ENCODE measurements at places on chromosomes 2 and 18. TPM values are rescaled to one million over a fixed set of nuclear protein-coding genes. Genes with fewer than 3 reads are reported as not detected.

GRCh38 chr2:147425437-147426029 is 419.3 kb upstream of the ACVR2A start:
- DNase-seq = no peak

GRCh38 chr2:41962922-41963622 is 84.7 kb upstream of the PKDCC start:
- no peak for DNase-seq

DNA sequence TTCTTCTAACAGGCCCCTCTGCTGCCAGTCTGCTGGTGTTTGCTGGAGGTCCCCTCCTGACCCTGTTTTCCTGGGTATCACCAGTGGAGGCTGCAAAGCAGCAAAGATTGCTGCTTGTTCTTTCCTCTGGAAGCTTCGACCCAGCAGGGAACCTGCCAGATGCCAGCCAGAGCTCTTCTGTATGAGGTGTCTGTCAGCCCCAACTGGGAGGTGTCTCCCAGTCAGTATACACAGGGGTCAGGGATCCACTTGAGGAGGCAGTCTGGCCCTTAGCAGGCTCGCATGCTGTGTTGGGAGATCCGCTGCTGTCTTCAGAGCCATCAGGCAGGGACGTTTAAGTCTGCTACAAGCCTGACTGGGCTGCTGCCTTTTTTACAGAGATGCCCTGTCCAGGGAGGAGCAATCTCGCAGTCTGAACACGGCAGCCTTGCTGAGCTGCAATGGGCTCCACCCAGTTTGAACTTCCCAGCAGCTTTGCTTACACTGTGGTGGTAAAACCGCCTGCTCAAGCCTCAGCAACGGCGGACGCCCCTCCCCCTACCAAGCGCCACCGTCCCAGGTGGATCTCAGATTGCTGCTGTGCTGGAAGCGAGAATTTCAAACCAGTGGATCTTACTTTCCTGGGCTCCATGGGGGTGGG is 29.9 kb downstream of the CHCHD5 start:
- DNase-seq = no peak

DNA sequence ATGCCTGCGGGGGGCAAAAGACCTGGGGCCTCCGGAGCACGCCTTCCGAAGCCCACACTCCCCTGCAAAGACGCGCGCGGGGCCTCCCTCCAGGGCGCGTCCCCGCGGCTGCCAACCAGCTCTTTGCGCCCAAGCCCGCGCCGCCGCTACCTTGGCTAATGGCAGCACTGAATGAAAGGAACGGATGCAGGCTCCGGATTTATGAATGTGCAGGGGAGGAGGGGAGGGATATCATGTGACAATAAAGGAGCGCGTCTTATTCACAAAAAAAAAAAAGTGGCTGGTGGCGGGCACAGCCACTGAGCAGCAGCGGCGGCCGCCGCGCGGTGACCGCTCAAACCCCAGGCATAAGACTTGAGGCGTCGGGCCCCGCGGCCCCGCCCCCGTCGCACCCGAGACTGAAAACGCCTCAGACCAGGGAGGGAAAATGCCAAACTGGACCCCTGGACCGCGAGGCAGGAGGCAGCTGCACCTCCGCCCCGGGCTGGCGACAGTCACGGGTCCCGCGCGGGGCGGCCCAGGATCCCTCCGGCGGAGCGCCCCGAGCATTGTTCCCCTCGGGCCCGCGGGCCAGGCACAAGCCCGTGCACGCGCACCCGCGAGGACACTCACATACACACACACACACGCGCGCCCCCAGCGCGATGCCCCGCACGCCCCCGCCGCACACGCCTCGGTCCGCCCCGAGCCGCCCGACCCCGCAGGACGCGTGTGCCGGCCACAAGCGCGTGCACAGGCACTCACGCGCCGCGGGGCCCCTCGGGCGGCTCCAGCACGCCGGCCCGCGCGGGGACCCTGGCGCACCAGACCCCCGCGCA is 1.6 kb downstream of the SPRED2 start:
- DNase-seq = peak; percentile 11

- no peak for DNase-seq
Measured at GRCh38 chr18:9704233-9705118, 3.6 kb upstream of the RAB31 start.

- no peak for DNase-seq
Measured at GRCh38 chr2:236568068-236568921, 1.3 kb upstream of the ACKR3 start.

GRCh38 chr2:167544602-167545001 is 656.3 kb downstream of the XIRP2 start:
- DNase-seq = no peak

DNA sequence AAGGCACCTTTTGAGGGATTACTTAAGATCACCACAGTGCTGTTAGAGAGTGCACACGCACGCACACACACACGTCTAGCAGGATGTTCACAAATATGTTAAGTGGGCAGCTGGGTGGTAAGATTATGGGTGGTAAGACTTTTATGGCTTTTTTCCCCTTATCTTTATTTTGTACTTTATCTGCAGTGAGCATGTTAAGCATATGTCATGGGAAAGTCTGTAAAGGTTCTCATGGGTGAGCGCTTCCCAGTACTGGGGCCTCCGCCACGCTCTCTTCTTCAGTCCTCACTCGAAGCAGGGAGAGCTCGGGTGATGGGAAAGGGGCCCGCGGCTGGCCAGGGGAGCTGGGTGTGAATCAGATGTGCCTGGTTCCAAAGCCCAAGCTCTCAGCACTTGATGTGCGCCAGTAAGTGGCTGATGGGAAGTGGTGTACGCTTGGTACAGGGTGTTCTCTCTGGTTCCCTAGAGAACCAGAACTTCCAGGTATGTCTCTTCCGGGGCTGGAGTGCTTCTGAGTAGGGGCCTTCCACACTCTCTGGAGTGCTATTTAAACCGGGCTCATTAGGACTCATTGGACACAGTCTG is 83.9 kb upstream of the YWHAQ start:
- no peak for DNase-seq

DNA sequence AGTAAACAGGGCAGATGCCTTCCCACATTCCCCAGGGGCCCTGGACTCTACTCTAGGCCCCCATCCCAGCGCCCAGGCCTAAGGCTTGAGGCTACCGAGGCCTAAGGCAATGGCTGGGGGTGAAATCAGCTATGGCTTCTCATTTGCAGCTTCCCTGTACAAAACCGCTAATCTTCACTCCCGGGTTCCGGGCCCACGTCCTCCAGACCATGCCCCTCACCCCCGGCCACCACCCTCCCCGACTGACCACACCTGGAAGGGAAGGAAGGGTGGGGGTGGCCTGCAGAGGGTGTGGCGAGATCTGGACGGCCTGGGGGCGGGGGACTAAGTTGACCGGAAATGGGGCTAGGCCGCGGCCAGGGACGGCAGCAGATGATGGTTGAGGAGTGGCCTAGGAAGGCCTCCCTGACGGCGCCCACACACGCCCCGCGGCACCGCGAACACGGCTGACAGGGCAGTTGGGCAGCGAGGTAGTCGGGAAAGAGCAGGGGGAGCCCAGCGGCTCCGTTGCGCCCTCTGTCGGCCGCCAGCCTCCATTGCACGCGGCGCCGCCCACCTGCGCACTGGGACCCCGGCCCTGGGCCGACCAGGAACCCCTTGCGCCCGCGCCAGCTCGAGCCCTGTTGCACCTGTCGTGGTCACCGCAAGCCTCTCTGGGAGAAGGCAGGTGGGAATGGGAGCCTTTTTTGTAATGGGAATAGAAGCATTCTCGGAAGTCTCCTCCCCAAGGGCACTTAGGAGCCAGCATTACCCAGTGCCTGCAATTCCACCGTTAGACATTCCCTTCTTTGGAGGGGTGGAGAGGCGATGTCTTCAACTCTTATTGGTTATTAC is 117.1 kb upstream of the STPG4 start:
- DNase-seq = peak; percentile 28

GRCh38 chr2:119772128-119772527 is 12.4 kb downstream of the PTPN4 start:
- DNase-seq = no peak

DNA sequence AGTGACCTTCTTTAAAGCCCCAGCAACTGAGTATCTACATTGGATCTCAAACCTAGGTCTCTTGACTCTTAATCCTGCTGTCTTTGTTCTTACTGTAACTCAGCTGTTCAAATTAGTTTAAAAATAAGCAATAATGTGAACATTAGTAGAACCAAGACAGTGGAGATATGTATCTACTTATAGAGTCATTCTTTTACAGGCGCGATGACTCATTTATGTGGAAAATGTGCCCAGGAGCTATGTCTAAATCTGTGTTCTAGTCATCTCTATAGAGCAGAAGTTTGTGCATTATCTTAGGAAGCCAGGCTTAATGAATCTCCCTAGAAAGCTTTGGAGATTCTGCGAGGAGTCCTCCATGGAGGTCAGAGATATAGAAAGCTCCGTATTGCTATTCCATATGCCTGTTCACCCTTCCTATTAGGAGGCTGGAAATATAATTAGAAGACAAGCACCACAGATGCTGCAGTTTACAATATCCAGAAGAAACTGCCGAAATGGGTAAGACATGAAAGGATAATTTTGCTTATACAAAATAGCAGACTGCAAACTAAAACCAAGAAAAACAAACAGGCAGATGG is 211.6 kb downstream of the TRIB2 start:
- no peak for DNase-seq

The RAB27B gene
- total RNA-seq = 0.95 TPM

The UGT1A8 gene
- not detected for total RNA-seq

The OTX1 gene
- total RNA-seq = not detected

The TEX44 gene
- not detected for total RNA-seq

The POTEJ gene
- total RNA-seq = not detected

The NOSTRIN gene
- 18.3 TPM for total RNA-seq

The IGFBP5 gene
- 2,105 TPM for total RNA-seq

The SLC14A1 gene
- total RNA-seq = 76.3 TPM

All from thoracic aorta (tissue), 2 donors.